Activated naive CD4-positive, alpha-beta T cell treated with anti-CD3 and anti-CD28 coated beads for 36 hours (primary cell): ENCODE measurements at places on chromosomes 5 and 9.

GRCh38 chr9:115715666-115716065 lies 437.9 kb upstream of the PAPPA start:
- DNase-seq, result no peak

DNA sequence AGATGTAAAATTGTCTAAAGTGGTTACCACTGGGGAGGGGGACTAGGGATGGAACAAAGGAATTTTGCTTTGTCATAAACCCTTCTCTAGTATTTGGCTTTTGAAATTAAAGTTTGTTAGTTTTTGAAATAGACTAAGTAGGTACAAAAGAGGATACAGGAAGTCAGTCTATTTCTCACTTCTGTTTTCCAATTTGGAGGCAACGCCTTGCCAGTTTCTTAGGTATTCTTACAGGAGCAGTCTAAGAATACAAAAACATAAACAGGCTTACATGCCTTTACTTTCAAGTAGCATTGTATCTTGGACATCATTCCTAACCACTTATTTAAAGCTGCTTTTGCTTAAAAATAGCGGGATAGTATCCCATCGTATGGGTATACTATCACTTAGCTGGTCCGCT lies 34.4 kb downstream of the ALG2 start:
- no peak for DNase-seq

DNA sequence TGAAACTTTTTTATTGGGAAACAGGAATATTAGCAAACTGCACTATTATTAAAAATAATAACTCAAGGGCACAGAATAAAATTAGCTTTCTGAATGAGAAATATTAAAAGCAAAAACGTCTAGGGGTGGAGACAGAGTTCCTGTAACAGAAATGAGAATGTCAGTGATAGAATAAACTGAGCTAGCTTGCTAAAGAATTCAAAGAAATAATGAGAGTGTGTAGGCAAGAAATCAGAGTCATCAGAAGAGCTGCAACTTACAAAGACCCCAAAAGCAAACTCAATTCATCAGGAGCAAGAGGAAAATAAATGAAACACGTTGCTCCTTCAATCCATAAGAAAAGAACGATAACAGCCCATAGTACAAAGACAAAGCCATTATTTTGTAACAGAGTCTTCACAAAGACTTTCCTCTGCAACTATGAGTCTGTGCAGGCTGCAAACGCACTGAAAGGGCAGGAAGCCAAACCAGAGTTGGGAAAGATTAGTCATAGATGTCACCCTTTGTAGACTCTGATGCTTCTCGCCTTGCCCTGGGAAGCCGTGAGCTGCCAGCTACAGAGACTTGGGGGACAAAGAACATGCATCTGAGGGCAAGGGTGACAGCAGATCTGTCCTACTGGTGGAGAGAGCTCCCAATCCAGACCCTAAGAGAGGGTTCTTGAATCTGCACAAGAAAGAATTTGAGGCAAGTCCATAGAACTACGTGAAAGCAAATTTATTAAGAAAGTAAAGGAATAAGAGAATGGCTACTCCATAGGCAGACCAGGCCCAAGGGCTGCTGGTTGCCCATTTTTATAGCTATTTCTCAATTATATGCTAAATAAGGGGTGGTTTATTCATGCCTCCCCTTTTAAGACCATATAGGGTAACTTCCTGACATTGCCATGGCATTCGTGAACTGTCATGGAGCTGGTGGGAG lies 40.8 kb downstream of the SHC3 start:
- DNase-seq, result peak; percentile 58

GRCh38 chr5:104541141-104541785 lies 978.7 kb upstream of the NUDT12 start:
- no peak for DNase-seq

- DNase-seq, result no peak
These were observed 529.3 kb downstream of the BNC2 start for GRCh38 chr9:16341177-16341576.

DNA sequence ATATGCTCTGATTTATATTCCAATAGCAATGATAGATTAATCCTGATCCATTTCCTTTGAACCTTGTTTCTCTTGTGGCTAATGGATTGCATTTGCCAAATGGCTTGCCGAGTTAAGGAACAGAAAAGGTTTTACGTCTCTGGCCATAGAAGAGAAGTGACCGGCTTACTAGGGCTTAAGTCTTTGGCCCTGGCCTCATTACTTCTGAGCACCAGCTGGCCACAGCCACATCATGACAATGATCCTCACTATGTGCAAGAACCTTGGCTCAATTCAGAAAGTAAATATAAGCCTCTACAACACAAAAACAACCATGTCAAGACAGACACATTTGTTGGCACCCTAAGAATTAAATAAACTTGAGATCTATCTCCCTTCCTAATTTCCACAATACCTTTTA lies 46.1 kb downstream of the ZNF608 start:
- no peak for DNase-seq

DNA sequence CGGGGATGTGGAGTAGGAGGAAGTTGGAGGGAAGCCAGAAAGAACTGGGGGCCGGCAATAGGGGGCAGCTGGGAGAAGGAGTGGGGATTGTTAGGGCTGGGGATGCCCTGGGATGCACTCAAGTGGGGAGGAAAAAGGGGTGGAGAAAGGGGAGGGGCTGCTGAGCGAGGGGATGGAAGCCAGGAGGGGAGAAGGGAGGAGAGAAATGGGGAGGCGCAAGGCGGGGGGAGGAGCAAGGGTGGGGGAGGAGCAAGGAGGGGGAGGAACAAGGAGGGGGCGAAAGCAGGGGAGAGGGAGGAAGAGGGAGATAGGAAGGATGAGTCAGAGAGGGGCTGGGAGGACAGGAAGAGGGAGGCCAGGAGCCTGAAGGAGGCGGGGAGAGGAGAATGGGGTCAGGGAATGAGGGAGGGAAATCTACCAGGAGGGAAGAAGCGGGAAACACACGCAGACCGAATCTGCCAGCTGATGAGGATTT lies 1.6 kb downstream of the IRX4 start:
- no peak for DNase-seq

- DNase-seq, result no peak
These were observed 84.2 kb downstream of the SGCD start for GRCh38 chr5:156411185-156411613.

DNA sequence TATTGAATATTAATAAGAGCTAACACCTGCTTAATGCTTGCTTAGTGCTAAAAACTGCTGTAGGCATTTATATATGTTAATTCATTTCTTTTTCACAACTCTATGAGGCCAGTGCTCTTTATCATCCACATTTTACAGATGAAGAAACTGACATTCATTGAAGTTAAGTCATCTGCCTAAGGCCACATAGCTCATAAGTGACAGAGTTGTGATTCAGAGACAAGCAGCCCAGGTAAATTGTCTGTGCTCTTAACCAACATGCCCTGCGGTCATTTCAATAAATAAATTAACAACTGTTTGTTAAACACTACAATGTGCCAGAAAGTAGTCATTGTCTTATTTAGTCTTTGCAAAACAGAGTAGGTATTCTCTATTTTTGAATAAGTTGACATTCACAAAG lies 1354.4 kb upstream of the C9orf72 start:
- no peak for DNase-seq

DNA sequence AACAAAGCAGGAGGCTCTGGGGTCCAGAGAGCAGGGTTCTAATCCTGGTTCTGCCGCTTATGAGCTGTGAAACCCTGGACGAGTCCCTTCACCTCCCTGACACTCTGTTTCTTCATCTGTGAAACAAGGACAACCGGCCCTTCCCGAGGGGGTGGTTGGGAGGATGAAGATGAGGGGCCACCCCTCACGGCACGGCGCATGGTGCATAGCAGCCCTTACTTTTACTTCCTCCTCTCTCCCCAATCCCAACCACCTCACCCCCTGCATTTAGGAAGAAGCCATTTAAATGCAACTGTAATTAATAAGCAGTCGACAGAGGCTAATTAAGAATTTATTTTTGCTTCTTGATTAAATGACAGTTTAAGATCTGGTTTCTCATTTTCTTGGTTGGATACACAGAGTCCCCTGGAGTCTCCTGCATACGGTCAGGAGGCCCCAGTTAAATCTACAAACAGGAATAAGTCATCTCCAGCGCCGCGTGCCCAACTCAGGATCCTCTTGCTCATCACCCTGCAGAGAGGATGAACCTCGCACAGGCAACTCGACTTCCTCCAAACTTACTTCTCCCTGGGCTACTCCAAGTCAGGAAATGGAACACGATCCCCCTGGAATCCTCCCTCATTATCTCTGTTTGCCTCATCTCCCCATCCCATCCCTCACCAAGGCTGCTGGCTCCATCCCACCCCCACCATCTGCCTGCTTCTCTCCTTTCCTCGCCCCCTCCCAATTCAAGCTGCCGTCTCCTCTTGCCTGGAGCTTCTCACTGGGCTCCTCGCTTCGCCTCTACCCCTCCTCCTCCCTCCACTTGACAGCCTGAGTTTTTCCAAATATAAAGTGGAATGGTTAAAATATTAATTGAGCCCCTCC lies 95.9 kb downstream of the HRH2 start:
- no peak for DNase-seq

DNA sequence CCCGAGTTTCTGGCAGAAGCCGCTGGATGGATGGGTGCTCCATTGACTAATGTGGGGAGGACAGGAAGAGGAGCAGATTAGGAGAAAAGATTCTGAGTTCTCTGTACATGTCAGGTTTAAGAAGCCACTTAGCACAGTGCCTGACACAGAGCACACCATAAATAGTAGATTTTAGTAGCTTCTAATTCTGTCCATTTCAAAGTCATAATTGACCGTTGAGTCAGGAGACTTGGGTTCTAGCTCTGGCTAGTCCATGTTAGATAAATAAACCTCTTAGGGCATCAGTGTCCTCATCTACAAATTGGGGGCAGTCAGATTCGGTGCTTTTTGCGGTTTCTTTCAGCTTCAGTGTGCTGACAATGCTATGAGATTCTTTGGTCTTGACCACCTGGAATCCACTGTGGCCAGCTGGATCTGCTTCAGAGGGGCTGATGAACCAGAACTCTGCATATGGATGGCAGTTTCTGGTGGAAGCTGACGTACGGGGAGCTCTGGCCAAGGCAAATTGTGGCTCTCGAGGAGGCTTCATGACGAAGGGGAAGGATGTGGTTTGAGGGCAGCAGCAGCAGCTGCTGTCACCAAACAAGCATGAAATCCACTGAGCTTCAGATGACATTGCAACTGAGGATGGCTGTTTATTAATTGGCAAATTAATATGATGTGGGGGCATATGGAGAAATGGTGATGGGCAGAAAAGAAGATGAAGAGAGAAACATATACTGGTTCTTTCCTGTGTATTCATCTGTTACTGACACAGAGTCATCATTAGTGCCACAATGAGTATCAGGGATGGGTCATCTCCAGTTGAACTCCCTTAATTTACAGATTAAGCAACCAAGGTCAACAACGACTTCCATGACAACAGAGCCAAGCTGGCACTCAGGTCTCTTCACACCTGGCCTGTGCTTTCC lies 134.4 kb downstream of the AOPEP start:
- DNase-seq, result peak; percentile 83

- DNase-seq, result no peak
These were observed 146.8 kb upstream of the FBXL7 start for GRCh38 chr5:15353086-15353645.

- no peak for DNase-seq
These were observed 13.7 kb upstream of the FAM120AOS start for GRCh38 chr9:93467062-93467416.

GRCh38 chr9:103068753-103069152 lies 73.6 kb downstream of the CYLC2 start:
- DNase-seq, result no peak

DNA sequence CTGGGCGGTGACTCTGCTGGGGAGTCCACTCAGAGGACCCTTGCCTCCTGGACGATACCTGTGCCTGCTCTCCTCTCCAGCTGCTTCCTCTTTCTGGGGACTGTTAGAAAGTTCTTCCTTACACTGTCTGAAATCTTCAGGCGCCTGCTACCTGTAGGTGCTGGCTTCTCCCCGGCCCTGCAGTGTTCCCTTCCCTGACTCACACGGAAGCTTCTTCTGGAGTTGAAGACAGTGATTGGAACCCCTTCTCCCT lies 562 bp downstream of the GSN start:
- DNase-seq, result no peak

DNA sequence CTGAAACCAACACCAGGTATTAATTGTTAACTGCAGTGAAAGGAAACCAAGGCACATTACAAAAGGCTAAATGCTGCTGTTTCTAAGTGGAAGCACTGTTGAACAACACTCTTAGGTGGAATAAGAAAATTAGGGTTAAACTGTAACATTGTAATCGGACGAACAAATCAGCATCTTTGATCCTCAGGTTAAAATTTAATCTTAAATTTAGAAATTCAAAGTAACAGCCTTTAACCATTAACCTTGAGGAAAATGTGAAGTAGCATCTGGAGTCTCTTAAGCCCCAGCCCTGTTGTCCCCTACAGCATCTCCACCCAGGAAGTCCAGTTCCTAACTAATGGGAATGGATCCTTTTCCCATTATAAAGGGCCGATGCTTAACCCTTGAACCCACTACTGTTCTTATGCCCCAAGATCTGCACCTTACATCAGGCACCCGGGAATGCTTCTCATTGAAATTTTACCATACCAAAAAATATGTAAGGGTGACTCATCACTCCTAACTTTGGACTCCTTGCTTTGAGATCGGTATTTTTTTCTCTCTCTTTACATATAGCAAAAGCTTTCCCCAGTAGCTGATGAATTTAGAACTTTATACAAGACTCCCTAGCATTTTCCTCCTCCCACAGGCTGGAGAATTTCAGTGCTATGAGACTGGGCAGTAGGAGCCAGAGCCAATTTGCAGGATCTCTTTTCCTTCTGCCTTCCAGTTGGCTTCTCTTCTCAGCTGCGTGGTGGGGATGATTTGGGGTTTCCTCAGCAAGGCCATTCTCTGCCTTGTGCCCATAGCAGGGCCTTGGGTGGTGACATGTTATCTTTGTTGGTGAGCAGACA lies 32.0 kb upstream of the ITGA2 start:
- DNase-seq, result no peak

DNA sequence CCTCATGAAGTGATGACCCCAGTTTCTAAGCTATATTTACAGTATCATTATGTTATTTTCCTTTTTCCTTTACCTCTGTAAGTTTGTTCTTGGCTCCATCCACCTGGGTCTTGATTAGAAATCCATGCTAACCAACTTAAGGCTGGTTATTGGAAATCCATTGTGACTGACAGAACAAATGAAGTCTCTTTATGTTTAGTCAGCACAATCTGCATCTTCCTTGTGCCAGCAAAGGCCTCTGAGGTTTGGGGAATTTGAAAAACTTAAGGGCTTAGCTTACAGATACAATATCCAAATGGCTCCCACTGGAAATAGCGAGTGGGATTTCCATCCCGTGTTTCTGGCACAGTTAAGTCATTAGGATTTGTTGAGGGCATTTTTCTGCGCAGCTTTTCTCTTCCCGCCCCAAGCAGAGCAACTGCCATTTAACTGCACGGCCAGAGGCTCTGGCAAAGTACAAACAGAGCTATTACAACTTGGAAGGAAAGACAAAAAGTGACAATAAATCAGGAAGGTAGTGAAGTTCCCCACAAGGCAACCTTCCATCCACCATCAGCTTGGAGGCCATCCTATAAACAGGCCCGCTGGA lies 64.2 kb downstream of the DCP2 start:
- no peak for DNase-seq

GRCh38 chr9:120486347-120486746 lies 93.6 kb downstream of the CDK5RAP2 start:
- no peak for DNase-seq

GRCh38 chr9:89212171-89212570 lies 33.6 kb upstream of the SHC3 start:
- no peak for DNase-seq
